ENCODE measurements at places on chromosomes 5 and 9.

DNA sequence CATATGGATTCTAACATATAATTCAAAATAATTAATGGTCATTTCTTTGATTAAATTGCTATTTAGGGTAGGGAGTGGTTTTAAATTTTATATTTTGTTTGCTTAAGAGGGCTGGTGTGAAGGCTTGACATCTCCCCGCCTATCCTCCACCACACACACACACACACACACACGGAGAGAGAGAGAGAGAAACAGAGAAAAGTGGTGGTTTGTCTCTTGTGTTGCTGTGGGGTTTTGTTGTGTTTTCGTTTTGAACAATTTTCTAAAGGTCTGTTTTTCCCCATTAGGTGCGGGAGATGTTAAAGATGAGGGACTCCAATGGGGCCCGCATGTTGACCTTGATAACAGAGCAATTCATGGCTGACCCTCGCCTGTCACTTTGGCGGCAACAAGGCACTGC is 161.9 kb downstream of the ZSWIM6 start:
- DNase-seq, result no peak

DNA sequence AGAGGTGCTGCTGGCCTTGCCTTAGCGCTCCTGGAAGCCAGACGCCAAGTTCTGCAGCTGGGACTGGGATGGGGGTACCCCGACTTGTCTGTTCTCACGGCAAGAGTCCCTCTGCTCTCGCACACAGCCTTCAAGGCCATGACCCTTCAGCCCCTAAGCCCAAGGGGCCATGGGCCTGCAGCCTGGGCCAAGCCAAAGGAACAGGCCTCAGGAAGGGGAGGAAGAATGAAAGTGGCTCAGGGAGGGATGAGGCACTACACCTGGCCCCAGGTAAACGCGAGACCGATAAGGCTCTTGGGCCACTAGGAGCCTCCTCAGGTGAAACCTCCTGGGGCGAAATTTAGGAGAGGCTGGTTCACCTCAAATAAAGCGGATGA is 3.9 kb downstream of the EBF1 start:
- peak; percentile 20 for DNase-seq

GRCh38 chr5:41032973-41033372 is 38.2 kb downstream of the MROH2B start:
- DNase-seq, result no peak

- DNase-seq, result no peak
Observed at GRCh38 chr5:179438011-179438441, 92.8 kb upstream of the ADAMTS2 start.

- DNase-seq, result no peak
Observed at GRCh38 chr9:96674906-96675538, 19.9 kb upstream of the PRXL2C start.

GRCh38 chr9:131739959-131740648 is at the start of gene RAPGEF1:
RAPGEF1 (minus strand) TSS chr9:131740076; CDS start chr9:131739830, 246 bp downstream.
- peak; percentile 97 for DNase-seq

DNA sequence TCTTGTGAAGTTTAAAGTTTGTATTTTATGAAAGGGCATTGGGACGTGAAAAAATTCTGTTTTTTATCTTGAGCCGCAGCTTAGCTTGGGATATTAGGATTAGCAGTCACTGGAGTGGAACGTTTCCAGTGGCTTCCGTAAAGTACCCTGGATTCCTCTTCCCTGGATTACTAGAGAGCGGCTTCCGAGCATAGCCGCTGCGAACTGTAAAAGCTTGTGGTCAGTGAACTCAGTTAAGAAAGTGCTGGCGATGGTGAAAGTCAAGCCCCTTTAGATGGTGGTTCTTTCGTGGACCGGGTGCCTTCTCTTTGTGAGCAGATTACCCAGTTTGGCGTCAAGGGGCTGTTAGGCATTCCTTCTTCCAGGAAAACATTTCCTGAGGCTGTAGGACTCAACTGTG is 168.1 kb downstream of the KDM4C start:
- no peak for DNase-seq

GRCh38 chr5:3980156-3980555 is 384.5 kb downstream of the IRX1 start:
- DNase-seq, result no peak

- no peak for DNase-seq
Observed at GRCh38 chr9:130446101-130446861, 1.5 kb downstream of the ASS1 start.

DNA sequence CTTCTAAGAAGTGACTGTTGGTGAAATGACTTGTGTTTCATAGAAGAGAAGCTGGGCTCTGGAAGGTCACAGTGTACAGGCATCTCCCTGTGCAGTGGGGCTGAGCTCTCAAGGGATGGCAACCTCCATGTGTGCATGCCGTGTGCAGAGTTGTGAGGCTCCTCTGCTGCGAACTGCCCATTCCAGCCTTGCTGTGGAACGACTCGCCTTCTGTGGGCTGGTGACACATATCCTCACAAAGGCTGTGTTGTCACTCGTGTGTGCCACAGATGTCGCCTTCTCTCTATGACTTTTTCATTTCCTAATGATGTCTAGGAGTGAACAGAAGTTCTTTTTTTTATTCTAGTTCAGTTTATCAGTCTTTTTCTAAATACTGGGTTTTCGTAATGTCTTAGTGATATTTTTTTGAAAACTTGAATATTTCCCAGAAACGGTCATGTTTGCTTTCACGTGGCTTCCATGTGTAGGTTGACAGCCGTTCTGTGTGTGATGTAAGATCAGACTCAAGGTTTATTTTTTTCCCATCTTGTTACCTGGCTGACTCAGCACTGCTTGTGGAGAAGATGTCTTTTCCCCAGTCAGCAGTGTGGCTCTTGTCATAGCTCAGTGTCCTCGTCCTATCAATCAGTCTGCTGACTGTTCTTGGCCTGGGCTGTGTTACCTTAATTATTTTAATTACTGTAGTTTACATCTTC is 57.3 kb upstream of the CACNA1B start:
- no peak for DNase-seq

DNA sequence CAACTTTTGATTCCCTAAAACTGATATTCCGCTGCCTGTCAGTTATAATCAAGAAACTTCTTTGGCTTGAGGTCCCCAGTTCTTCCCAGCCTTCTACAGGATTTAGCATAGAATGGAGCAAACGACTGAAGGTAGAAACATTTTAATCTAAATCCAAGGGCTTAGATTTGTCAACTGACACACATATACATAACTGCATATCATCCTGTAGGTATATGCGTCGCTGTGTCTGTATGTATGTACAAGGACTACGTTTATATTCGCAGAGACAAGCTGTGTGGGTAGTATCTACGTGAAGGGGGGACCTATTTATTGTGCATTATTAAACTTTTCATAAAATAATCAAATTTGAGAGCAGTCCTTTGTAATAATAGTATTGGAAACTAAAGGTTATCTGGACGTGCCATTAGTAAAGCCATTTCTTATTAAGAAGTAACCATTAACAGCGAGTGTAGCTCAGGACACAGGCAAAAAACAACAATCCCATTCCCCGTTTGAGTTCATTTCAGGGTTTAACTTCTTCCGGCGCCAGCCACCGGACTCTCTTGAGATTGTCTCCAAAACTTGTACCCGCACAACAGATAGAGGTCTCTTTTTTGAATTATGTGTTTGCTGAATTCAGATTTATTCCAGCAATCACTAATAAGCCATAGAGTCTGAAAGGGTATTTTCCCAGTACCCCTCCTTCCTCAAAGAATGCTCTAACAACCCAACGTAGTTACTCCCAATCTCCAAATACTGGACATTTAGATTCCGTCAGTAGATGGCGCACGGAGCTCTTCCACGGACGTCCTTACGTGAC is 2.1 kb upstream of the MLLT3 start:
- no peak for DNase-seq

GRCh38 chr5:572398-573019 is 39.6 kb upstream of the CEP72 start:
- no peak for DNase-seq

- DNase-seq, result no peak
Observed at GRCh38 chr5:67246108-67246507, 49.5 kb upstream of the CD180 start.

DNA sequence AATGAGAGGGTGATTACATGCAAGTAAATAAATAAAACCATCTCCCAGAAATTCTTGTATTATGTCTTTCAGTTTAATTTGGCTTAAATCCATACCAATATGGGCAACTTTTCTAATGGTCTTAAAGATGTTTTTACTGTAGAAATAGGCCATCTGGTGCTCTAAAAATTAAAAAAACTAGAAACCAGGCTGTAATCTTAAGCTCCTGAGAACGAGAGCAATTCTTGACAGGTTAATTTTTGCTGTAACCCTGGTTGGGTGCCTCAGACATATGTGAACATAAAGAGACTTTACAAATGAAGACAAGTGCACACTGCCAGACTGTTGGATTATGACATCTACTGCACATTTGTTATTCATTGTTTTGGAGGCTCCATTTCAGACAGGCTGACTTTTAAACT is 246.8 kb upstream of the DAB2 start:
- DNase-seq, result no peak

DNA sequence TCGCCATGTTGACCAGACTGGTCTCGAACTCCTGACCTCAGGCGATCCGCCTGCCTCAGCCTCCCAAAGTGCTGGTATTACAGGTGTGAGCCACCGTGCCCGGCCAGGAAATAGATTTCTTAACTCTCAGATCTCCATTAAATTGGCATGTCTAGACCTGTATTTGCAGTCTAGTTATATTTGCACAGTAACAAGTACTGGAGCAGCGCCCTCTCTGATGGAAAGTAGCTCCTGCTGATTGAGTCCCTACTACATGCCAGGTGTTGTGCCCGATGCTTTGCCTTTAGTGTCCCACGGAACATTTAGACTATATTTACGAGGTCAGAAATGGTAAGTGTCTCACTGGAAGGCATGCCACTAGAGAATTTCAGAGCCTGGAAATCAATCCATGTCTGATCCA is 15.8 kb upstream of the TMED9 start:
- DNase-seq, result no peak

DNA sequence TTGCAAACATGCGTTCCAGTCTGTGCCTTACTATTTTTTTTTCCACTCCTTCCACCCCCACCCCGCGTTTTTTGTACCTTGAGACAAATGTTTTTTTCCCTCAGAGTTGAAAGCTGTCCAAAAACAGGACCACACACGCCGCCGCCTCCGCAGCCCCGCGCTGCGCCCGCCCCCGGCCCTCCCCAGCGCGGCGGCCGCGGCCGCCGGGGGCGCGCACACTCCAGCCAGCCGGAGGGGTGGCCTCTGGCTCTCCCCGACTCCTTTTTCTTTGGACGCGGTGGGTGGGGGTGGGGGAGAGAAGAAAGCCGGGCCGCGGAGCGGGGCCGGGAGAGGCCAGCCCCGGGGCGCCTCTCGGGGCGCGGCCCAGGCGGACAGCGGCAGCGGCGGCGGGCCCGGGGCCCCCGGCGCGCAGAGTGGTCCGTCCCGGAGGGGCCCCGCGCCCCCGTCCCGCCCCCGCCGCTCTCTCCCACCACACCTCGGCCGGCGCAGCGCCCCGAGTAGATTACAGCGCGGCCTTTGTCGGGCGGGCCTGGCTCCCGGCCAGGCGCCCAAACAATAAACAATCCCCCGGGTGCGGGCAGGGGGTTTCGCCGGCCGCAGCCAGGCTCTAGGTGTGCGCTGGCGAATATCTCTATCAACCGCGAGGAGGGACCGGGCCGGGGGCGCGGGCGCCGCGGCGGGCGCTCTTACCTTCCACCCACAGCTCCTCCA is 10.9 kb downstream of the PTCH1 start:
- peak; percentile 34 for DNase-seq

GRCh38 chr5:174327317-174327864 is 281.9 kb downstream of the NSG2 start:
- no peak for DNase-seq

GRCh38 chr5:9338796-9339195 is 207.1 kb downstream of the SEMA5A start:
- no peak for DNase-seq

DNA sequence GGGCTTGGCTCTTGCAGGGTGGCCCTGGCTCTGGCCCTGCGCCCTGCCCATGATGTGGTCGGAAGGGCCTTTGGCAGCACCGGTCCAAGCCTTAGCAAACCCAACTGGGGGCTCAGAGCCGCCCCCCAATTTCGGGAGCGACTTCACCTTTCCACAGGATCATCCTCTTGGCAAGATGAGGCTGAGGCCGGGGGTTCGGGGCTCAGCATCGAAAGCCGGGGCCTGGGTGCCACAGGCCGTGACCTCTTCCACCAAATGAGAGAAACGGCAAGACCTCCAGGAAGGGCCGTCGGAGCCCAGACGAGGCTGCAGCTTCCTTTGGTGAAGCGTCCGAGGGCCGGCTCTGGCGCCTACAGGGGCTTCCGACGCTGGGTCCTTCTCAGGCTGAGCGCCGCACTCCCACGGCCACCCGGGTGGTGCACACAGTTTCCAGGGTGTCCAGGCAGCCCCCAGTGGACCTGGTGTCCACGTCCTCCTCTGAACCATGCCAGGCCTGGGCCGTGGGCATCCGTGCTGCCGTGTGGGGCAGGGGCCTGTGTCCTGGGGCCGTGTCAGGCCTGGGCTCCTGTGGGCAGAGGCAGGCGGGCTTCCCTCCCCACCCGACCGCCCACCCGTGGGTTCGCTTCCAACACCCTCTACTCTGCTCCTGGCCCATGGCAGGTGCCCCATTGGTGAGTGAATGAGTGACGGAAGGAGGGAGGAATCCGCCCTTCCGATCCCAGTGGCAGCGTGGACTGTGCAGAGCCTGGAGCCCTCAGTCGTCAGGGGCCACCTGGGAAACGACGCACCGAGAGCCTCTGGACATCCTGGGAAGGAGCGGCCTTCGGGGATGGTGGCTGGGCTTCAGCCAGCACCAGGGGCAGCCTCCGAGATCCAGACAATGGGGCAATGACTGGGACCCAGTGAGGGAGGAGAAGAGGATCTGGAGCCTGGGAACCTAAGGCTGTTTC is 5.2 kb upstream of the AGPAT2 start:
- DNase-seq, result no peak

Data from activated B cell treated with CpG ODN at 0.5 μM for 24 hours (primary cell).